Stimulated activated naive CD8-positive, alpha-beta T cell treated with anti-CD3 and anti-CD28 coated beads, Interleukin-15, Interleukin-2, amounts not matched to agents 100 U/mL and 50 U/mL, for 24 hours (primary cell): ENCODE measurements at places on chromosomes 11 and 22.

- no peak for DNase-seq
These were observed 41.1 kb downstream of the BMAL1 start for GRCh38 chr11:13318498-13319295.

DNA sequence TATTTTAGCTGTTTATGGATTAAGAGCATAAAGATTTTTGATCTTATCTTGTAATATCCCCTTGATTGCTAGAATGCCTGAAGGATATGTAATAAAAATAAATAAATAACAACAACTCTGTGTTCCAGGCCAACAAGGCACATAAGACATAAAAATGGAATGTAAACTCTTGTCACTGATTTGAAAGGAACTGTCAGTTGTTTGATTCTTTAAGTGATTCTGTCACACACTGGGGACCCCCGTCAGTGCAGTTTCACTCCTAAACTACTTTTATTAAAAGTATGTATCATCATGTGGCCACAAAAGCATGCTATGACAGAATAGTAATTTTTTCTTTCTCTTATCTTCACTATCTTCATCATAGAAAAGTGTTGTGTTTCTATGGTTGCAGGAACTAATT is 572.4 kb downstream of the CNTN5 start:
- DNase-seq, result no peak

DNA sequence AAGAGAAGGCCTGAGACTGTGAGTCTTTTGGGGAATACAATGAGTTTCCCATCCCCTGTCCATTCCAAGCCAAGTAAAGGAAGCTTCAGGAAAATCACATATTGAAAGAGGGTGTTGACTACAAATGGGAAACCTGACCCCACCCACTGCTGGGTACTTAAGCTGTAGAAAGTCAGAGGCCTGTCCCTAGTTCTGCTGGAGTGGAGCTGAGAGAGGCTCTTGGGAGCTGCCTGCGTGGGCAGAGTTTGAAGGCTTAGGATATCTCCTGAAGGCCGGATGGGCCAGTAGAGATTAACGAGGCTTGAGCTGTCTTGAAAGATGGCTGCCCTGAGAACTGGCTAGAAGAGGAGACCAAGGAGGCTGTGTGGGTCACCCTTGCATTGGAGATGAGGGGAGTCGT is 176.2 kb upstream of the NECTIN1 start:
- DNase-seq, result no peak

DNA sequence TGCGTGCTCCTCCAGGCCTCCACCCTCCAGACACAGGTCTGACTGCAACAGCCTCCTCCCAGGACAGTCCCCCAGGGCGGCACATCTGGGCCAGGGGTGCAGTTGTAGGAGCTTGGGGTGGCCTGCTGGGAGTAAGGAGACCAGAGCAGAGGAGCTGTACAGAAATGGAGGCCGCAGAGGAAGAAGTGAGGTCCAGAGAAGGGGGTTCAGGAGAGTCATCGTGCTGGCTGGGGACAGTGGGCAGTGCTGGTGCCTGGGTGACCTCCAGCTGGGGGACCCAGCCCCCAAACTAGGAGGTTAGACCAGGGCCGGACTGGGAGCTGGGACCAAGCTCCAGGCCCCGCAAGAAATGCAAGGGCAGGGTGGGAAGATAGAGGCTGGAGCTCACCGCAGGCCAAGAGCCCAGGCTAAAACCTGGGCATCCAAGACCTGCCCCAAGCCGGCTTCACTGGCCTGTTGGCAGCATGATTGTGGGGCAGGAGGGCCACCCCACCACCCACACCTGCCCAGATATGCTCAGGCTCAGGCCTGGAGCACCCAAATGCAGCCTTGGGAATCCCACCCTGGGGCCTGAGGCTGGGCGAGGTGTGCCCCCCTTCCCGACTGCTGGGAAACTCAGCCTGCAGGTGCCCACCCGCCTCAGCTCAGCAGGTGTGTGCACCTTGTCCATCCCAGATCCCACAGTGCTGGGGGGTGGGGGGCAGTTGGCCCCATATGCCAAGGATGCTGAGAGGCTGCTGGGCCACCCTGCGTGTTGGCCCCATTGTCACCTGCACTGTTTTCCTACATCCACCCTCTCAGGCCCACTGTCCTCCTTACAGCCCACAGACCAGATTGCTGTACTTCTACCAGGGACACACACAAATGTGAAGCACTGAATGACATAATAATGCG is 96.9 kb downstream of the MORC2 start:
- no peak for DNase-seq

GRCh38 chr11:5809122-5809519 is 397 bp downstream of the OR52N2 start:
- no peak for DNase-seq

DNA sequence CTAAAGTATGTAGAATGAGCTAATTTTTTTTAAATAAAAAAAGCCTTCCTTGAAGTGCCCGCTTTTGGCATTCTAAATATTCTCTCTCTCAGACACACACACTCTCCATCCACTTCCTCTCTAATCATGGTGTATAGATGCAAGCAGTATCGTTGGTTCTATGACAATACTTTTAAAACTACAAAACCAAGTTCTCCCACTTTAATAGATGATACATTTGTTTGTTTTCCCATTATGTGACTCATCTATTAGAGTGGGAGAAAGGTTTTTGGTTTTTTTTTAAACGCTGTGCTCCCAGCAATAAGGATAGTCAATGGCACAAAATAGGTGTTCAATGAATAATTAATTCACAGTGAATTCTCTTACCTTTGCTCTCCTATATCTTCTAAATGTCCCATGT is 44.6 kb downstream of the FZD4 start:
- DNase-seq, result no peak

GRCh38 chr22:32632512-32633315 is 158.1 kb downstream of the FBXO7 start:
- DNase-seq, result no peak

- peak; percentile 53 for DNase-seq
These were observed 17.1 kb downstream of the MAFF start for GRCh38 chr22:38218661-38219622.

- no peak for DNase-seq
These were observed 186.8 kb downstream of the FAM181B start for GRCh38 chr11:82546661-82547557.

GRCh38 chr22:27992294-27993165 is 73.5 kb upstream of the PITPNB start:
- DNase-seq, result no peak

- DNase-seq, result no peak
These were observed 46.5 kb upstream of the GDPD4 start for GRCh38 chr11:77347948-77348347.

DNA sequence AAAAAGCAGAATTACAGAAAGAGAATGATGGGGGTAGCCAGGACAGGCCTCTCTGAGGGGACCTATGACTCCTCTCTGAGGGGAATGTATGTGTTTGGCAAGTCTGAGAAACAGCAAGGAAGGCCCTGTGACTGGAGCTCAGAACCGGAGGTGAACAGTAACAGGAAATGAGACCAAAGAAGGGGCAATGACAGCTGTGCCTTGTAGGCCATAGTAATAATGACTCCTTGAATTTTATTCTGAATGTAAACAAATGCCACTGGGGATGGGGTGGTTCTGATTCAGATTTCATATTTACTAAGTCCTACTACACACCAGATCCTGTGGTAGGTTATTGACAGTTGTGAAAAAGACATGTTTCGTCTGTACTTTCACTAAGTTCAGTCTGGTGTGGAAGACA is 52.8 kb upstream of the APOA1 start:
- DNase-seq, result no peak

DNA sequence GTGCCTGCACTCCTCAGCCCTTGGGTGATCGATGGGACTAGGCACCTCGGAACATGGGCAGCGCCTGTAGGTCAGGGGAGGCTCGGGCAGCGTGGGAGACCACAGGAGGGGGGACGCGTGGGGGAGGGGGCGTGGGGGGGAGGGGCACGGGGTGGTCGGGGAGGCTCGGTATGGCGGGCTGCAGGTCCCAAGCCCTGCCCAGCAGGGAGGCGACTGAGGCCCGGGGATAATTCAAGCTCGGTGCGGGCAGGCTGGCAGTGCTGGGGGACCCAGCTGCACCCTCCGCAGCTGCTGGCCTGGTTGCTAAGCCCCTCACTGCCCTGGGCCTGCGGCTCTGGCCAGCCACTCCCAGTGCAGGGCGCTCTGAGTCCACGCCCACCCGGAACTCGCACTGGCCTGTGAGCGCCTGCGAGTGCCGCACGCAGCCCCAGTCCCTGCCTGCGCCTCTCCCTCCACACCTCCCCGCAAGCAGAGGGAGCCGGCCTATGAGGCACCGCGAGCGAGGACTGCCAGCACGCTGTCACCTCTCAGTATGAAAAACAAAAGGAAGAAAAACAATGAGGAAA is 1698.3 kb upstream of the RAG2 start:
- DNase-seq, result no peak

DNA sequence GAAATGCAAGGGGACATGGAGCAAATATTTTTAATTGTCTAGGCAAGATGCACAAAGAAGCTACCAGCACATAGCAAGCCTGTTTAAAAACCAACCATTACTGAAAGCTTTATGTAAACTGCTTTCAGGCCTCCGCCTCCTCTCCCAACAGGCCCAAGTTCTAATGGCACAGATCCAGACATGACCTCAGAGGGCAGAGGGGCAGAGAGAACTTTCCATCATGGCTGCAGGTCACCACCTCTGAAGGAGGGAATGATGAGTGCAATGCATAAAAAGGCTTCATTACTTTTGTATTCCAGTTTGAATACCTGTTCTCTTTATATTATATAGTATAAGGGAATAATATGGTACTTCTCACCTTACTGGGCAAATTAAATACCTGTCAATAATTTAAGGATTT is 15.2 kb downstream of the DDX17 start:
- DNase-seq, result no peak

- no peak for DNase-seq
These were observed 41.2 kb upstream of the KLHL35 start for GRCh38 chr11:75474240-75474639.

- DNase-seq, result no peak
These were observed 15.4 kb upstream of the TMEM191C start for GRCh38 chr22:21451545-21452520.

GRCh38 chr11:60316317-60316716 is 10.7 kb upstream of the MS4A6E start:
- no peak for DNase-seq

DNA sequence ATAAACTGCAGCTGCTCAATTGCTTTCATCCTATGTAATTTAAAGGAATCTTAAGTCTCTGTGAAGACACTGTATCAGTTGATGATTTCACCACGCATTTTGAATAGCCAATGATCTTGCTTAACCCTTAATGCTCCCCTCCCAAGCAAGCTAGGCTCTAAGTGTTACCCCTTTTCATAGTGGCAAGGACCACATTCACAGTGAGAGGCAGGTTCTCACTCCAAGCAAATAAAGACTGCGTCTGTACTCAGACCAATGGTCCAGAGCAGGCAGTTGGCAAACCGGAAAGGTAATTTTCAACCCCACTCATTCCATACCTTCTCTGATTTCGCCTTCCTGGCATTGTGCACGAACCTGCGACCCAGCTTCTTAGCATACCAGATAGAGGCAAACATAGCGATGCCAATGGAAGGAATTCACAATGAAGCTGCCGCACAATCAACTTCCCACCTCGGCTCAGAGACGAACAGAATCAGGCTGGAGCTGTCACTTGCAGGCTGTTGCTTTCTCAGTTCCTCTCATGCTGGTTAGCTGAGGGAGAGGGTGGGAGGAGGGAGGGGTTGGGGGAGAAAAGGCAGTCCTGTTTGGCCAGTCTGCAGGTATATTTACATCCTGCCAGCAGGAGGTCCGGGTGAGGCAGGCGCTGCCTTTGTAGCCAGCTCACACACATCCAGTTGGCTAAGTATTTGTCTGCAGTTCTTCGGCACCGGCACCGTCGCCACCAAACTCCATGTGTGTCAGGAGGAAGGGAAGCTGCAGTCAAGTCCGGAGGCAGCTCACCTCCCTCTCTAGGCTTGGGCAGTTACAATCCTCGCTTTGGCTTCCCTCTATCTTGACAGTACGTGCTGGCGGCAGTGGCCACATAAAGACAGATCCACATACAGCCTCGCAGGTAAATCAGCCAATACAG is 1151.2 kb upstream of the CCDC90B start:
- DNase-seq, result no peak

GRCh38 chr22:27474711-27475547 is 326.6 kb downstream of the MN1 start:
- no peak for DNase-seq

DNA sequence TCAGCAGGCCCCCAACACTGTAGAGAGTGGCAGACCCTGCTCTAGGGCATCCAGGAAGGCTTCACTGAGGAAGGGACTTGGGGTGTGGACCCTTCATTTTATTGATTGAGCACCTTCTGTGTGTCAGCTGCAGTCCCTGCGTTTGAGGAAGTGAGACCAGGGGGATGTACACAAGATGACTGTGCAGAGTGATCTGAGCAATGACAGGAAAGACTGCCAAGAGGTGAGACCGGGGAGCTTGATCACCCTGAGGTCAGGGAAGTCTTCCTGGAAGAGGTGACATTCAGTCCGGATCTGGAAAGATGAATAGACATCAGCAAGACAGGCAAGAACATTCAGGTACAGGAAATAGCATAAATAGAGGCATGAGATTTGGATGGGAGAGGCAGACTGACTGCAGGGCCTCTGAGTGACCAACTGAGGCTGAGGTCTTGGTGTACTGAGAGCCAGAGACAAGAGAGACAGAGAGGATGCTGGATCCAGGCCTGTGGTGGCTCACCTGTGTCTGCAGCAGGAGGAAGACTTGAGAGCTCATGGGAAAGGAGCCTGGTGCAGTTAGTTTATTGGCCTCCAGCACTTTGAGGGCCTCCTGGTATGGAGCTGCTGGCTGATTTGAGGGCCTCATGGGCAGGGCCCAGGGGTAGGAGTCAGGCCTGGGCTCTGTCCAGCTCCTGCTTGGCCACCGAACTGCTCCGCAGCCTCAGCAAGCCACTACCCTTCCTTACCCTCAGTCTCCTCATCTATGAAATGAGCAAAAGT is 5.2 kb downstream of the DGAT2 start:
- DNase-seq, result peak; percentile 27

DNA sequence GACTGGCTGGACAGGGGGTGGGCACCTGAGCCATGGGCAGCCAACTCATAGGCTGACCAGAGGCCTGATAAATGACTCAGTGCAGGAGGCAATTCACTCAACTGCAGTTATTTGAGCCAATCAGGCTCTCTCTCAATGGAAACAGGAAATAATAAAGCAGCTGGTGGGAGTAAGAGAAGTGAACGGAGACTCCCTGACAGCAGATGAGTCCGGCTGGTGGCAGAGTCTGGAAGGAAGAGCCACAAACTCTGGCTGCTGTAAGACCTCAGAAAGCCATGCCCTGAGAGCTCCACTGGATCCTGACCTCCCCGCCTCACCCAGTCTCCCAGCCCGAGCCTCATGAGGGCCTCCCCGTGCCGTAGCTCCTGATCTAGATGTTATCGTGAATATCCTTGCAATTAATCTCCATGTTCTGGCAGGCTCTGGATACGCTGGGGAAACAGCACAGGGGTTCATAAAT is 69.8 kb downstream of the TRIM29 start:
- DNase-seq, result no peak

DNA sequence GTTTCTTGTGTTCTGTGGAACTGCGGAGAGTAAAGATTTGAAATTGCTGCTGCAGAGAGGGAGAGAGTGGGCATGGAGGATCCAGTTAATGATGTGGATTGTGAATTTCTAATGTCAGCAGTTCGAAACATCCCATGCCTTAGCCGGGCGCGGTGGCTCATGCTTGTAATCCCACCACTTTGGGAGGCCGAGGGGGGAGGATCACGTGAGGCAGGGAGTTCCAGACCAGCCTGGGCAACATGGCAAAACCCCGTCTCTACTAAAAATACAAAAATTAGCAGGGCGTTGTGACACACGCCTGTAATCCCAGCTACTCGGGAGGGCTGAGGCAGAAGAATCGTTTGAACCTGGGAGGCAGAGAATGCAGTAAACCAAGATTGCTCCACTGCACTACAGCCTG is 1.1 kb upstream of the CAVIN3 start:
- no peak for DNase-seq

GRCh38 chr11:31419138-31419537 is 49.5 kb downstream of the DNAJC24 start:
- DNase-seq, result no peak
